ENCODE measurements at places on chromosomes 1 and 21. TPM values are rescaled to one million over a fixed set of nuclear protein-coding genes. Genes with fewer than 3 reads are reported as not detected.

Gene PINK1
- total RNA-seq = 109 TPM

Gene KLHDC7A
- total RNA-seq = not detected

GRCh38 chr1:30701258-30701633 is 22.1 kb downstream of the MATN1 start:
- DNase-seq = no peak

- DNase-seq = no peak
Observed at GRCh38 chr1:215054266-215054665, 28.3 kb upstream of the KCNK2 start.

DNA sequence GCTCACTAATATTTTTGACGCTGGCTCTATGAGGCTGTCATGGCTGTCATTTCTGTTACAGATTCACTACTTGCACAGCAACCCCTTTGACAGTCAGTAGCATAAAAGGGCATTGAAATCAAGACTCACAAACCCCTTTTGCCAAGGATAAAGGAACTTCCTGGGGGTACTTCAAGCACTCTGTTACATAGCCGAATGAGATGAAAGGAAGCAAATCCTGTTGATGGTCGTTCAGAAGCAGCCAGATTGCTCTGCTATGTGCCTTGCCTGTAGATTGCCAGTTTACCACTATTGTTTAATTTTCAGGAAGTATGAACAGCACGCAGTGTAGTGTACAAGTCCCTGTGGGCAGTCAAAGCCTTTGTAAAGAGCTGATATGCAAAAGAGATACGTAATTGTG is 296.2 kb downstream of the LRRIQ3 start:
- no peak for DNase-seq

Data from HFFc6 (cell line).